Activated gamma-delta T cell treated with Interleukin-2 at 50 U/mL for 16 hours (primary cell): ENCODE measurements at places on chromosomes 2 and 18.

DNA sequence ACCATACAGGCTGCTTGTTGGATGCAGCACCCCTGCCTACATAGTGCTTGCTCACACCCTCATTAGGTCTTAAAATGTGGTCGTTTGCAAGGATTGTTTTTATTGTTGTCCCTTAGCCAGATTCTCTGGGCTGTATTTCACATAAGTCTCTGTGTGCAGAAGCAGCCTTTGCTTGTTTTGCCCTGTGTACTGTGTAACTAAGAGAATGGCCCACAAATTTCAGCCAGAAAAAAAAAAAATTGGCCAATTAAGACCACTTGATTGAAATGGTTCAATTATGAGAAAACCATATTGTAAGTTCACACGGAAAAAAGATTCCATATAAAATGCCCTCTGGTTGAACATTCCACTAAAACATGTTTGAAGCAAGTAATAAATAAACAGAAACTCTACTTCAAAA lies 377.1 kb upstream of the SOX11 start:
- DNase-seq, result no peak

DNA sequence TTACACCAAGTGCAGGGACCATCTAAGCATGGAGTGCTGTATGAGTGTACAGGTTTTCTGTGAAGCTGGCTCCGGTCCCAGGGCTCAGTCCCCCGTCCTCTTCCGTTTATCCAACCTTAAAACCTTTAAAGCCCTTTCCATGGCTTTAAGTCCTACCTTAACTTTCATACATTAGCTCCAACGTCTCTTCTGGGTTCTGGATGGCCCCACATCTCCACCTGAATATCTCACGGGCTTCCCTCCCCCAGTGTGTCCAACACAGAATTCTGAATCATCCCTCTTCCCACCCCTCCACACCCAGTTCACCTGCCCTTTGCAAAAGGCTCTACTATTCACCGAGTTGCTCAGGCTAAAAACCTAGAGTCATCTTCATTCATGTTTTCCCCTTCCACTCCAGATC lies 12.8 kb downstream of the ARHGAP25 start:
- no peak for DNase-seq

GRCh38 chr18:64275593-64276300 lies 126.9 kb upstream of the LINC00305 start:
- DNase-seq, result no peak

GRCh38 chr2:187847245-187848208 lies 293.3 kb upstream of the TFPI start:
- DNase-seq, result no peak

- DNase-seq, result no peak
Observed at GRCh38 chr2:25000503-25001324, 29.0 kb upstream of the DNAJC27 start.

GRCh38 chr2:140786585-140786984 lies 1344.2 kb downstream of the LRP1B start:
- no peak for DNase-seq

DNA sequence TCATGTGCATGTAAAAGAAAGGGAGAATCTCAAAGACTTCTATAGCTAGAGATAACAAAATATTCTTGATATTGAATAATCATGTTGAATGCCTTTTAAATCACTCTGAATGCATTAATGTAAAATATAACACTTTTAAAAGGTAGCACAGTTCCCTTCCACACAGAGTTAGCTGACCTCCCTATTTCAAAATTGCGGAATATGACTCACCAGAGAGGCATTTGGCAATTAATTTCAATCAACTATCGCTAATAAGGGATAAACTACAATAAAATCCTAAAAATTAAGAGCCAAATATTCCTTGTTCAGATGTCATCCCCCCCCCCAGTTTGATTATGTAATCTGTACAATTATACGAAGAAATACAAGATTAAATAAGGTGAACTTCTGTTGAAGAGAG lies 29.3 kb downstream of the ZC3H15 start:
- no peak for DNase-seq

- DNase-seq, result peak; percentile 58
Observed at GRCh38 chr2:231708773-231709635, 679 bp downstream of the PTMA start.

GRCh38 chr2:83517727-83518368 lies 941.2 kb downstream of the SUCLG1 start:
- DNase-seq, result no peak

GRCh38 chr2:201698588-201699226 lies at the start of gene MPP4:
Gene MPP4 (minus strand): TSS chr2:201698644. CDS start chr2:201693954, 4,690 bp downstream.
- DNase-seq, result no peak

DNA sequence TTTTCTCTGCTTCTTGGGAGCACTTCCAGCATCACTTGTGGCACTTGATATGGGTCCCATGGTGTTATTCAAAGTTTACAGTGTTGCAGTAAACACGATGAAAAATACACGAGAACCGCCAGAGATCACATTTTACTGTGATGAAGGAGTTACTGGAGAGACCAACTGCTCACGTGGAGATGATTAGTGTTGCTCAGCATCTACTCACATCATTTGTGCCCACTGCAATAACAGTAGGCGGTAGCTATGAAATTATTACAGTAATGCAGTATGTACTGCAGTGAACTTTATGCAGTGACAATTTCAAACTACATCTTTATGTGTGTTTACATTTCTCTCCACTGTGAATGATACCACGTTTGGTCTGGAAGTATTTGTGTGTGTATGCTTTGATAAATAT lies 93.5 kb downstream of the SLC4A3 start:
- no peak for DNase-seq

DNA sequence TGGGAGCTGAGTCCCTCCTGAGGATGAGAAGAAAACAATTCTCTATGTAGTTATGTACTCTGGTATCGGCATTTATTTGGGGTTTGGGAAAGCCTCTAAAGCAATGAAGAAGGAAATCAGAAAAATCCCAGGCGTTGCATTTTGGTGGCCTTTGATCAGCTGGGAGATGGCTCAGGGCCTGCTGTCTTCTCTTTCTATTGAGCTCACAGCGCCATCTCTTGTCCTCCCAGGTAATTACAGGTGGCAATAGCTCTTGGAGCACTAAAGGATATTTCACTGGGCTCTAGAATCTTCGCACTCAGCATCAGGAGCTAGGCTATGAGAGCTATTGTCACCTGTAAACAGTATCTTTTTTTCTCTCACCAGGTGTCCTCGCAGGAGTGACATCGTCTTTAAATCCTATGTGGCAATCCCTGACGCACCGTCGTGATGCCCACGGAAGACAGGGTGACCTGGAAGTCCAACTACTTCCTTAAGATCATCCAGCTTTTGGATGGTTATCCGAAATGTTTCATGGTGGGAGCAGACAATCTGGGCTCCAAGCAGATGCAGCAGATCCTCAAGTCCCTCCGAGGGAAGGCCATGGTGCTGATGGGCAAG lies 76.1 kb upstream of the PMAIP1 start:
- no peak for DNase-seq

GRCh38 chr2:69535817-69536241 lies 98.6 kb upstream of the NFU1 start:
- DNase-seq, result no peak

DNA sequence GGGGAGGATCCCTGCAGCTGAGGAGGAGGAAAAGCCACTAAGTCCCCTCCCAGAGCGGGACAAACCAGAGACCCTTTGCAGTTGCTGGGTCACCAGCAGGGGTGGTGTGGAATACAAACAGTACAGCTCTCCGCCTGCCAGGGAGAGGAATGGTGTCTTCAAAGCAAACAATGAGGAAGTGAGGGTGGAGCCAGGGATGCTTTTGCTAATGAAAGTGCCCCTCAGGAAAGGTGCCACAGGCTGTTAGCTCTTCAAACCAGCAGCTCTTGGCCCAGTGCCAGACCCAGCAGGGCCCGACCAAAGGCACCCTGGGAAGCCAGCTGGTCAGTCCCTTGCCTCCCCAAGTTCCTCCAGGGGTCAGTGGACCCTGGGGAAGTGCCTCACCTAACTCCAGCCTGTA lies 102.8 kb downstream of the HIBCH start:
- DNase-seq, result peak; percentile 8

GRCh38 chr2:44950646-44951045 lies 9.1 kb downstream of the SIX3 start:
- DNase-seq, result no peak

- DNase-seq, result no peak
Observed at GRCh38 chr2:40279001-40279400, 172.9 kb downstream of the SLC8A1 start.

DNA sequence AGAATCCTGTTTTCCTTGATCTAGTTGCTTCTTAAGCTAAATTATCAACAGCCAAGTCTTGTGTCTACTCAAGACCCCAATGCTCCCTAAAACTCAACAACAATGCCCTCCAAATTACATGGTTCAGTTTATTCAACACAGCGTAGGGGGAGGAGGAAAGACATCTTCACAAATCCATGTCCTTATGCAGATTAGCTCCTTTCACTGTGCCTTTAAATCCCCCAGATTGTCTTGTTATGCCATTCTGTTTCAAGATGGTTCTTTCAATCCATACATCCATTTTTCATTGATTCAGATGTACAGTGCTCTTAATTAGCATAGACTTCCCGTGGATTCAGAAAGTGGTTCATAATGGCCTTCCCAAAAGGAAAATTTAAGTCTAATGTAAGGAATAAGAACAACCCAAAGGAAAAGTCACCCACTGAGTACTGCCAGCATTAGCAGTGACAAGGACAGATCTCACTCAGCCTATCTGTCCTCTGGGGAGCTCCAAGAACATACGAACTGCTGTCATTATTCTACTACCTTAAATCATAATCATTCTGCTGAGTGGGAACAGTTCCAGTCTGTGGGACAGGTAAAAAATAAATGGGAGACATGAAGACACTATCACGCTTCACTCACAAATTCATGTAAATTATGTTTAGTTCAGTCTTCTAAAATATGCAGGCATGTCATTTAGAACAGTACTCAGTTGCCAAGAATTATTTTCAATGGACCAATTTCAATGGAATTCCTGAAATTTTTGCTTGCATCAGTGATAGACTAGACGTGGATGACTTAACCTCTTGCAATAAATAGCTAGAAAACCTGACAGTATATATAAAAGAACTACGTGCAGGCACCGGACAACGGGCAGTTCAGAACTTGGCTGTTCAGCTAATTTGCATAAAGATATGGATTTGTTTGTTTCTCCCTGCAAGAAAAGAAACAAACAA lies 58.9 kb upstream of the RNU4ATAC start:
- no peak for DNase-seq

GRCh38 chr2:18149660-18150246 lies 271.3 kb downstream of the KCNS3 start:
- DNase-seq, result no peak

GRCh38 chr2:26619096-26619495 lies 22.1 kb downstream of the CIB4 start:
- DNase-seq, result no peak

DNA sequence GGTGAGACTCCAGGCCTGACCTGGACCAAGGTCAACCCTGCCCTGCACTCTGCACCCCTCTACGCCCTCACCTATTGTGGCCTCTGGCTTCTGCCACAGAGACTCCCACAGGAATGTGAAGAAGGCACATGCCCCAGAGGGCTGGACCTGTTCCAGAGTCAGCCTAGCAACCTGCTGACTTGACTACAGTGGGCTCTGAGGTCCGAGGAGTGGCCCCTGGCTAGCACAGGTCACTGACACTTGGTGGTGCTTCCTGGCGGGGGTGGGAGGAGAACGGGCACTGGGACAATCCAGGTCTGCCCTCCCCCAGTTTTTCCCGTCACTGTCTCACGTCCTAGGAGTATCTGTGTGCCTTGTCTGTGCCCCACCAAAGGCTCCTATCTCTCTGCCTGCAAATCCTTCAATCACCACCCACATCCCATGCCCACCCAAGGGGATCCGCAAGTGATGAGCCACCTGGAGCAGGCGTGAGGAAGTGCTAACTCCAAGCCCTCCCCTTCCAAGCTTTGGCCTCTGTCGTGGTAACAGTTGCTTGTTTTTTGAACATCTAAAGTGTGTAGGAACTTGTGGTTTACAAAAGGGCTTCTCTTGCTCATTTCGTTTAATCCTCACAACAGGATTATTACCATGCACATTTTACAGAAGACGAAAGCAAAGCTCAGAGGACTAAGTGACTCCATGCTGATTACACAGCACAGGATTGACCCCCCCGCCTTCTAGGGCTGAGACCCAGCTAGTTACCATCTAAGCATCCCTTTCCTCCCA lies 86.2 kb downstream of the MCFD2 start:
- no peak for DNase-seq

- no peak for DNase-seq
Observed at GRCh38 chr2:234091432-234091879, 41.0 kb downstream of the SPP2 start.

GRCh38 chr2:37232131-37232933 lies 874 bp downstream of the NDUFAF7 start:
- DNase-seq, result no peak

DNA sequence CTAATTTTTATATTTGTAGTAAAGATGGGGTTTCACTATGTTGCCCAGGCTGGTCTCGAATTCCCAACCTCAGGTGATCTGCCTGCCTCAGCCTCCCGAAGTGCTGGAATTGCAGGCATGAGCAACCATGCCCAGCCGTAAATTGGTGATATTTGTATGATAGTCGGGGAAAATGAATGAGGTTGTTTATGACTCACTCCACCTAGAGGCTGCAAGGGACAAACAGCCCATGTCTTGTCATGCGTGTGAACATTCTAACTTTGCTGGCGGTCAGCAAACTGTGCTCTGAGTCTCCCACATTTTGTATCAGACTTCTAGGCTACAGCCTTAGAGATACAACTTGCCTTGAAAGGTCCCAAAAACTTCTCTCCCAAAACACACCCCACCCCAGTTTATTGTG lies 133.5 kb upstream of the DTNA start:
- DNase-seq, result no peak

GRCh38 chr2:196502386-196502785 lies 137.1 kb upstream of the CCDC150 start:
- DNase-seq, result no peak

DNA sequence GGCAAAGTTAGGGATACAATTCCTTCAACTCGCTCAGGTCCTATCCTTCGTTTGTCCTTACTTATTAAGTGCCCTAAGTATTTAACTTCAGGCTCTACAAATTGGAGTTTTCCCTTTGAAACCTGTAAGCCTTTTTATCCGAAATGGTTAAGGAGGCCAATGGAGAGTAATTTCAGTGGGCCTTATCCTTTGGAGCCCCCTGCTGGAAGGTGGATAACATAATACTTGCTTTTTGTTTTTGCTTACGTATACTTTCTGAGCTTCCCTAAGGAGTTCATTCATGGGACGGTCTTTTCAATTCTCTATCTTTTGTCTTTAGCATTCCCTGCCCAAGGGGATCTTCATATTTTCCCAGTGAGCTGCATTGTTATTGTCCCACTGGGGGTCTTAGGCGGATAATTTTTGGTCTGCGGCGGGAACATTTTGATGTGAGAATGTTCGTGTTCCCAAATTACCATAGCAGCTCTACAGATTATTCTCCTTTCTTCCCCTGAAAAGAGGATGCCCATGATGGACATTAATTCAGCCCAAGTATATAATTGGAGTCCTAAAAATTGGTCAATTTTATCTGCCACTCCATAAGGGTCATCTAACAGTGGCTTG lies 34.4 kb upstream of the TRAPPC8 start:
- DNase-seq, result peak; percentile 8

DNA sequence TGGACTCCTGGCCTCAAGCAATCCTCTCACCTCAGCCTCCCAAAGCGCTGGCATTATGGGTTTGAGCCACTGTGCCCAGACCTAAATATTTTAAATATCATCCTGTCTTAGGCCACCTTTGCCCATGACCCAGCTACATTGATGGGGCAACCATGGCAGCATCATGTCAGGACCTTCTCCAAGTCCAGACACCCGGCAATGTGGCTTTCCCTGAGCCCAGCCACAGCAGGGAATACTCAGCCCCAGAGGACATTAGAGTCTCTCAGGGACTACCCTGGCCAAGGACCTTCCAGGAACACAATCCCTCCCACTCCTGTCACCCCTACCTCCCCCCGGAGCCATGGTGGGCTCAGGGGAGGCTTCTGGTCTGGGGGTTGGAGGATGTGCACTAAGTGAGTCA lies 72.8 kb downstream of the SMAD7 start:
- DNase-seq, result no peak
